ENCODE measurements at places on chromosomes 13 and 19. TPM values are rescaled to one million over a fixed set of nuclear protein-coding genes. Genes with fewer than 3 reads are reported as not detected.

The LPAR6 gene
- total RNA-seq, result 10.7 TPM

The ATP8A2 gene
- total RNA-seq, result 3.6 TPM

The COQ8B gene
- 39.3 TPM for total RNA-seq

The KASH5 gene
- not detected for total RNA-seq

The ATP4A gene
- total RNA-seq, result not detected

The LILRA5 gene
- total RNA-seq, result 0.72 TPM

The KLF2 gene
- 8.1 TPM for total RNA-seq

The ZNF699 gene
- total RNA-seq, result 6.2 TPM

The RFPL4AL1 gene
- total RNA-seq, result 0.35 TPM

The TEX26 gene
- not detected for total RNA-seq

Data from mucosa of descending colon (tissue), 3 donors.